ENCODE measurements at places on chromosomes 3 and 15.

DNA sequence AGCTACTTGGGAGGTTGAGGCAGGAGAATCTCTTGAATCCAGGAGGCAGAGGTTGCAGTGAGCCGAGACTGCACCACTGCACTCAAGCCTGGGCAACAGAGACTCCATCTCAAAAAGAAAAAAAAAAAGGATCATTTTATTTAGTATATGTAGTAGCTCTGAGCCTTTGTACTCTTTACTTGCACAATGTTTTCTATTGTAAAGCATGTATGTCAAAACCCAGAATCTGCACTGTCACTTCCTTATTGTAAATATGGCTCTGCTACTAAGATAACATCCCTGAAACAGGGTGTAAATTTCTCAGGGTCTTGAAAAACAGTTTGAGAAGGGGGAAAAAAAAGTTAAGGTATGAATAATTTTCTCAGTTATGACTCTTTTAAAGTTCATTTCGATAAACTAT, 35.1 kb downstream of the SLMAP start:
- DNase-seq: no peak

- DNase-seq: no peak
Observed at GRCh38 chr3:8445861-8446260, 55.8 kb upstream of the LMCD1 start.

- DNase-seq: no peak
Observed at GRCh38 chr3:3194861-3195260, 15.4 kb upstream of the CRBN start.

DNA sequence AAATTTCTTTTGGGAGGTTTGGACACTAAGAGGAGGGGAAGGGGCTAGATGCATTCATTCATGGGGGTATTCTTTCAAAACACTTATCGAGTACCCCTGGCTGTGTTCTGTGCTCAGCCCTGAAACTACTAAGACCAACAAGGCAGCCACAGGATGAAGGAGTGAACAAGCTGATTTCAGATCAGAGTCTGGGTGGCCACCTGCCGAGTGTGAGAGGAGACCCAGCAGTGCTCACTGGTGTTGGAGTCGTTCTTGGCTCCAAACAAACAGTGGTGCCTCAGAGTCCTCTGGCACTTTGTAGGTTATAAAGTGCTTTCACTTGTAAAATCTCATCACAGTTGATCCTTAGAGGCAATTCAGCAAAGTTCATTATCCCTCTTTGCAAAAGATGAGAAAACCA, 48.8 kb upstream of the CMTM8 start:
- no peak for DNase-seq

- DNase-seq: no peak
Observed at GRCh38 chr3:54541369-54541768, 386.5 kb downstream of the LRTM1 start.

GRCh38 chr15:88992912-88993376, 79.8 kb upstream of the MFGE8 start:
- no peak for DNase-seq

DNA sequence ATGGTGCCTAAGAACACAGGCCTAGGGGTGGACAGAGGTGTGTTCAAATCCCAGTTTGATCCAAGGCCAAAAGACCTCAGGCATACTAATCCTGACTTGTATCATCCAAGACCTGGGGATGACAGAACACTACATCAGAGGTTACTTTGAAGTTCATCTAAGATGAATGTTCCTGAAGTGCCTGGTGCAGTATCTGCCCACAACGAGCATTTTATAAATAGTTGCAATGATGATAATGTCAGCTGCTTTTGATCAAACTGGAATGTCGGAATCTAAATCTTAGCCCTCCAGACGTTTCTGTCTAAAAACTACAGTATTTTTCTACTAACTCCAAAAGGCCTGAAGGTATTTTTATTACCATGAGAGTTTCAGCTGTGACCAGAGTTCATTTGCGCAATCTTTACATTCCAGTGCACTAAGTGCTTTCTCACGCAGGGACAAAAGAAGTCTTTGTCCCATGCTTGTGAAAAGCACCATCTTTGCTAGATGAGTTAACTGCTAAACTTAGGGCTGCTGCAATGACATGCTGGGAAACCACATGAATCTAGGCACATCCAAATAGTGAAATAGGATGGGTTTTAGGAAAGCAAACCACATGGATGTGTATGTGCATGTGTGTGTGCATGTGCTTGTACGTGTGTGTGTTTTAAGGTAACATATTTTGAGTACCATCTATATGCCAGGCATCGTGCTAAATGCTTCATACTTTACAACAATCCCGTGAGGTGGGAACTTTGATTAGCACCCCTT, 18.1 kb downstream of the ANXA2 start:
- DNase-seq: no peak

- no peak for DNase-seq
Observed at GRCh38 chr15:51350723-51351122, 9.3 kb downstream of the GLDN start.

GRCh38 chr3:180382638-180383180, 219.3 kb upstream of the TTC14 start:
- no peak for DNase-seq

DNA sequence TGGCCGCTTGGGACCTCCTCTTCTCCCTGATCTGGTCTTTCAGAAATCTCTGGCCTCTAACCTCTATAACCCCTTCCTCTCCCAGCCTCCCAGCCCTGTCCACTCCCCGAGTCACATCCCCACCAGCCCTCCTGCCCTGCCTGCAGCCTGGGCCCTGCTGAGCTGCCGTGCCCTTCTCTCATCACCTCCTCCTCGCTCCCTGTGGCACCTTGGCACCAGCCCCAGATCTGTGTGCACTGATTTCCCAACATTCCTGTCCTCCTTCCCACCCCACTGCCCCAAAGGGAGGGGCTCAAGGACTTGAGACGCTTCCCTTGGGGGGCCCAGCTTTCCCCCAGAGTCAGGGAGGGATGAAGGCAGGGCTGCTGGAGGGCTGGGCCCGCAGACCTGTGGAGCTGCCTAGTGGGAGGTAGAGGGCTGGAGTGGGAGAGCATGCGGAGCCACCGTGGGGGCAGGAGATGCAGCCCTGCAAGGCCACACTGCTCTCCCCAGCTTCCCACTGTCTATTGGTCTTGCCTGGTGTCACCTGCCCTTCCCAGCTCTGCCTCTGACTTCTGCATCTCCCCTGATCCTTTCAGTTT, 42.7 kb downstream of the EXOG start:
- DNase-seq: no peak

- DNase-seq: no peak
Observed at GRCh38 chr15:68278345-68278594, 725 bp downstream of the FEM1B start.

GRCh38 chr3:19938295-19938627, 4.2 kb upstream of the EFHB start:
- DNase-seq: no peak

DNA sequence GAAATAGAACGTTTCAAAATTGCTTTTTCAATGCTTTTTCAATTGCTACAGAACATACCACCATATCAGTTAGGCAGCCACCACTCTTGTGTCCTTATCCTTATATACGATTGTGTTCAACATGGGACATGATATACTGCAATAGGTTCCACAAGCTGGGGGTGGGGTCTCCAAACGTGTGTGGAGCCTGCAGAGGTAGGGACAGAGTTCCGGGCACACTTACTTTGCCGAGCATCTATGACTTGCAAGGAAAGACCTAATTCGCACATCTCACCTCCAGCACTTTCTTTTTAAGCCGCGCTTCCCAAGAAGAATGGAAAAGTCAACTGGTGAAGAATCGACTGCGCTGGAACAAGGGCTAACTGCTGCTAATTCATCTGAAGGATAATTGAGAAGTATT, 39.6 kb upstream of the SFMBT1 start:
- no peak for DNase-seq

GRCh38 chr15:80885016-80885579, 104.5 kb downstream of the MESD start:
- DNase-seq: no peak

DNA sequence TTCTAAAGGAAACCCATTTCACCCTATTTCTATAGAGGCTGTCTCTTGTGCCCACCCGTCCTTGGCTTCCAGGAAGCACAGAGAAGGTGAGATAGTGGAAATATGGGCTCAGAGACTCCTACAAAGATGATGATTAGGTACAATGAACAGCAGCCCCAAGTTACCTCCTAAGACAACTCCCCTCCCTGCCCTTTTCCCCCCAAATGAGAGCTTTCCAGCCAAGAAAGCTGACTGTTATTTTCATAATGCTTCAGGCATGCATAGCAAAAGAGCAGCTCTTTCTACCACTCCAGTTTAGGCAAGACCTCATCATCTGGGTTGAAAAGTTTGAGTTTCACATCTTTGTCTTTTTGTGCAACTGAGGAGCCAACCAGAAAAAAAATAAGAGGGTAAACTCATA, 248.8 kb upstream of the ADAMTS9 start:
- no peak for DNase-seq

- DNase-seq: no peak
Observed at GRCh38 chr3:16513141-16514020, at the start of gene RFTN1. Gene RFTN1 (minus strand): TSS chr3:16513699. CDS start chr3:16493869, 19,830 bp downstream.

DNA sequence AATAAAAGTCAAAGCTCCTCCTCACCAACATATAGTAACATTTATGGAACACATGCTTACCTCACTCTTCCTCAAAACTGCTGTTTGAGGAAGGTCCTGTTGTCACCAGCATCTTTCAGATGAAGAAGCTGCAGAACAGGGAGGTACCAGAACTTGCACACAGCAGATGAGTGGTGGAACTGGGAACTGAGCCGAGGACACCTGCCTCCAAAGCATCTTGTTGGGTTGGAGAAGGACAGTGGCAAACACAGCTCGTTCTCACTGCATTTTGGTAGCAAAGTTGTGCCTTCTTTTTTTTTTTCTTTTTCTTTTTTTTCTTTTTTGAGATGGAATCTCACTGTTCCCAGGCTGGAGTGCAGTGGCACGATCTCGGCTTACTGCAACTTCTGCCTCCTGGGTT, 76.0 kb downstream of the CEMIP start:
- DNase-seq: no peak

- no peak for DNase-seq
Observed at GRCh38 chr3:53163444-53164387, 2.7 kb downstream of the PRKCD start.

- DNase-seq: no peak
Observed at GRCh38 chr3:134066651-134067530, 37.2 kb upstream of the SLCO2A1 start.

DNA sequence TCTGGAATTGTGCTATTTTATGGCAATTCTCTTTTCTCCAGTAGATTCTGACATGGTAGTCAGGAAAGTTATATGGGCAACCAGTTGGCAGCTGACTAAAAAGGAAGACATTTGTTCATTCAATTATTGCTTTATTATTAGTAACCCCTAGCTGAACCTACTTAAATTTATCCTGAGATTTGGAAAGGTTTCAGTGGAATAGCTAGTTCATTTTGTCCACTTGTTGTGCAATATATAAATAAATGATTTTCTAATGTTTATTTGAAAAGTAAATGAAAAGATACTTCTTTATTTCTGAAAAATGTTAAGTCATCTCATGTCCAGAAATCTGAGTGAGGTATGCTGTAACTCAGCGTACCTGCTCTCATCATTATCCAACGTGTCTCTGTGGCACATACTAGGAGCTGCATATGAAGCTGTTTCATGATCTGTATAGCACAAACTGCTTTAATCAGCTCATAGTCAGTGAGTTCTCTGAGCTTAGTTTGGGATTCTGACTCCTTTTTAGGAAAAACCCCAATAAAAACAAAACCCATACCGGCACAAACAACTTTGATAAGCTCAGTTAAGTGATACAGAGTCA, 35.9 kb downstream of the RARB start:
- DNase-seq: no peak

DNA sequence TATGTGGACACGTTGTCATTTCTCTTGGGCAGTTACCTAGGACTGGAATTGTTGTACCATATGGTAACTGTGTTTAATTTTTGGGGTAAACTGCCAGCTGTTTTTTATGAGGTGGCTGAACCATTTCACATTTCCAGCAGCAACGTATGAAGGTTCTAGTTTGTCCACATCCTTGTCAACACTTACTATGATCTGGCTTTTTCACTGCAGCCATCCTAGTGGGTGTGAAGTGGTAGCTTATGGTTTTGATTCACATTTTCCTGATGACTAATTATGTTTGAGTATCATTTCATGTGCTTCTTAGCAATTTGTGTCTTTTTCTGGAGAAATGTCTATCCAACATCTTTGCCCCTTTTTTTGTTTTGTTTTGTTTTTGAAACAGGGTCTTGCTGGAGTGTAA, 96.2 kb downstream of the VGLL4 start:
- no peak for DNase-seq

DNA sequence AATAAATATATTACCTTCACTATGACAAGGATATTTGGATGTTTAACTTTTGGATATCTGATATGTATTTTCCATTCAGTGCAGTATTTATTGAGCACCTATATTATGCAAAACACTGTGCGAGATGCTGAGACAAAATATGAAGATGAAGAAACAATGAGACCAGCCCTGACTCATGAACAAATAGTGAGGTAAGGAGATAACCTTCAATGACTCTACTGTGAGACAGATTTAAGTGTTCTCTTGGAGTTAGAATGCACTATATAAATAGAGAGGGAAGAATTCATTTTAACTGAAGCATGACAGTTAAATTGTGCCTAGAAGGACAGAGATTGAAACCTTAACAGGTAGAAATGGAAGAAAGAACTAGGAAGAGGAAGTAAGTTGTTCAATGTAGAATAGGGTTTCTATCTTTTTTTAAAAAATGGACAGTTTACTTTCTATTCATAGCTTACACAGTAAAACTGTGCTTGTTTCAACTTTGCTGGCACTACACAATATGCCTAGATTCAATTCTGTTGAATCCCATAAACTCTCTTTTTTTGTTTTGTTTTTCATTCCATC, 124.2 kb downstream of the ZBTB20 start:
- peak; percentile 43 for DNase-seq

DNA sequence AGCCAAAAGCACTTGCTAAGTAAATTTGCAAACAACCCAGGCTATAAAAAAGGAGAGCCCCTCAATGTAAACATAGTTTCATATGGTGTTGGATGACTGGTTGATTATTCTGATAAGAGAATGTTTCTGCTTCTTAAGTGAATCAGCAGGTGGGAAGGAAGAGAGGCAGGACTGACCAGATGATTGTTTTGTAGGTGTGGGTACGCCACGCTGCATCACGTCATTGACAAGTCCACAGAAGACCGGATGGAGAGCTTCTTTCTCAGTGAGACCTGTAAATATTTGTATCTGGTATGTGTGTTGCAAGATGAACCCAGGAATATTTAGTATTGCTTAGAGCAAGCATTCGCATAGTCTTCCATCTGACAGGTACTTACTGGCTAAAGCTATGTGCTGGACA, 23.4 kb downstream of the EDEM1 start:
- DNase-seq: no peak

DNA sequence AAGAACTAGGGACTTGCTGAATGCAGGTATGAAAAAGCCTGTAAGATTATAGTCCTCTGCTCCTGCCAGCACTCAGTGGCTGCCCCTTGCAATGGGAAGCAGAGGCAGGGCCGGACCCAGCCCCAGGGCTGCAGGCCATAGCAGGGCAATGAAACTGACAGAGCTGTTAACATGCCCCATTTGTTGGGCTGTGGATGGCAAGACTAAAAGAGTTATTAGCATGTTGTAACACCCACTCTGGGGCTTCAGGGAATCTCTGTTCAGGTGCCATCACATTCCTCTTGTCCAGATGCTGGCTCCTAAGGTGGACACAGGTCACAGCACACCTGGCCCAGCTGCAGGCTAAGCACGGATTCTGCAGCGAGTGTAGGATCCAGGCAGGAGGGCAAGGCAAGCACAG, 7.4 kb upstream of the OR5H2 start:
- DNase-seq: no peak
